ENCODE measurements at places on chromosomes 5 and 9. TPM values are rescaled to one million over a fixed set of nuclear protein-coding genes. Genes with fewer than 3 reads are reported as not detected.
A peak's percentile ranks its signal among the peaks of the same experiment; 100 is the strongest.

The PPP3R2 gene
- not detected for total RNA-seq

The FCN2 gene
- total RNA-seq: not detected

The FBXL7 gene
- total RNA-seq: 14.4 TPM

The OR13F1 gene
- not detected for total RNA-seq

The PRSS3 gene
- total RNA-seq: 3.5 TPM

The CCDC69 gene
- total RNA-seq: 10.5 TPM

The GABRA1 gene
- not detected for total RNA-seq

The FOXI1 gene
- total RNA-seq: not detected

The AK6 gene
- total RNA-seq: 13.6 TPM

The HMMR gene
- total RNA-seq: 2.9 TPM

The TRPM3 gene
- 1.2 TPM for total RNA-seq

GRCh38 chr5:133736512-133736911, 124.2 kb upstream of the FSTL4 start:
- no peak for DNase-seq

GRCh38 chr5:17096952-17097695, 120.3 kb upstream of the BASP1 start:
- DNase-seq: no peak

DNA sequence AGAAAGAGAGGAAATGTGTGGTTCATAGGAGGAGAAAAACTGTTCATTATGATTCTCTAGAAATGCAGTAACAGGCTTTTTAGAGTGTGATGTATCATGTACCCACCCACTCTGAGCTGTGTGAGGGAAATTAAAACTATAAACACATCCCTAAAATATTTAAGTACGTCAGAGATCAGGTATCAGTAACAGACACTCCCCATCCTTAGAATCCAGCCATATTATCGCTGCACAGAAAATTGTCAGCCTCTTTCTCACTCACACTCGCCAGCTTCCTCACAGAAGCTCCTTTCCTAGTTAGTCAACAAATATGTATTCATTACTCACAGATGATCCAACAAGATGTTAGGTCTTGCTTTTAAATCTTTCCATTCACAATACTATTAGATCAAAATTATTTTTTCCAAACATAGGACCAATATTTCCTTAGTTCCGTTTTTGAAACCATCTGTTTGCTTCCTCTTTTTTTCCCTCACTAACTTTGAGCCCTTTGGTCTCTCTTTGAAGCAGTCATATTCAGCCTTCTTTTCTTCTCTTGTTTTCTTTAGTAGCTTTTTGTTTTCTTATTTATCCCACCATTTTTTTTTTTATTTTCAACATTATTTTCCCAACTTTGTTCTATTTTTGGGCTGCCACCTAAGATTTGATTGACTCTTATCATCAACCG, 13.6 kb upstream of the MAST4 start:
- no peak for DNase-seq

DNA sequence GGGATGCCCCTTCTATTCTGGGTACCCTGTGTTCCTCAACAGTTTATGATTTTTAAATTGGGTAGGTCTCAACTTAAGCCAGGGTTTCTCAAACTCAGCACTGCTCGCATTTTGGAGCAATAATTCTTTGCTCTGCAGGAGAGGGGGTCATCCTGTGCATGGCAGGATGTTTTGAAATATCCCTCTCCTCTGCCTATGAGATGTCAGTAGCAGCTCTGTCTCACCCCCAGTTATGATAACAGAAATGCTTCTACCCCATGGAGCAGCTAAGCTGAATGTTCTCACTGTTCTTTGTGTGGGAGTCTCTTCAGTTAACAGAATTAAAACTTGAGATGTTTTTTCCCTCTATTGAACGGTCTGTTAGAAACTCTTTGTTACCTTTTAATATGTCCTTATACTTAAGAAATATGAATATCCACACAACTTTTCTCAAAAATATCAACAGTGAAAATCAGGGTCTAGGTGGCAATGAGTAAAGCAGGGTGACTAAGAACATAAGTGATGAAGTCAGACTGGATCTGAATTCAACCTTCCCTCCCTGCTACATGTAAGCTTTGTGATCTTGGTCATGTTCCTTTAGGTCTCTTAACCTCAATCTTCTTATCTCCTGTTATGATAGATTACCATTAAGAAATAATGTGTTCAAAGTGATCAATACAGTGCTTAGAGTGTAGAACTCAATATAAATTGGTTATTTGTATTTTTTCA, 89.0 kb downstream of the CAMK4 start:
- no peak for DNase-seq

DNA sequence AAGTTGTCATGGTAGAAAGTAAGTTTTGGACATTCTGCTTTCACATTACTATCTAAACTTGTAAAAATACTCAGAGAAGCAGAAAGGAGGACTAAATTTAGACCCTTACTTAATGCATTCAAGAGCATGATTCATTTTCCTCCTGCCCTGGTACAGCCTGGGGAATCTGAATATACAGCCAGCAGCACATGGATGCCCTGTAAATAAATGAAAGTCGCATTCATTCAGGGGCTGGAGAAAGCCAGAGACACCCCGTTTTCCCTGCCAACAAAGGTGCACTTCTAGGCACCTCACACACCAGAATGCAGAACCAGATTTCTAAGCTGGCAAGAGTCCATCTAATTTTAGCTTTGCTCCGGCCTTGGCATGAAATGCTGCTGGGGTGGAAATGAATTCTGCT, 172.7 kb upstream of the KLF9 start:
- no peak for DNase-seq

DNA sequence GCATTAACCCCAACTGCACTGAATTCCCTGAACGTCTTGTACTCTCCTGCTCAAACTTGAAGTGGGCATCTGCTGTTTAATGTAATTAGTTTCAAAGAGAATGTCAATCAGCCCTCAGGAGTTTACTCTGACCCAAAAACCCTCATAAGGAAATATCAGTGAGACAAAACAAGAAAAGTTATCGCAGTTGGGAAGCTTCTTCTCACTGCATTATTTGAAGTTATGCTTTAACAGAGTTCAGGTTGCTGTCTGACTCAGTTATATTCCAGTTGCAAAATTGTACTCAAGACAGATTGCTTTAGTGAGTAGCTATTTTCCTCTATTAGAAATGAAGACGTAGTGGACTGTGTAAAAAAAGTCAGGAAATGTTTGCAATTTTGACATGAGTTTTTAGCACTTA, 52.1 kb downstream of the PPIC start:
- no peak for DNase-seq

DNA sequence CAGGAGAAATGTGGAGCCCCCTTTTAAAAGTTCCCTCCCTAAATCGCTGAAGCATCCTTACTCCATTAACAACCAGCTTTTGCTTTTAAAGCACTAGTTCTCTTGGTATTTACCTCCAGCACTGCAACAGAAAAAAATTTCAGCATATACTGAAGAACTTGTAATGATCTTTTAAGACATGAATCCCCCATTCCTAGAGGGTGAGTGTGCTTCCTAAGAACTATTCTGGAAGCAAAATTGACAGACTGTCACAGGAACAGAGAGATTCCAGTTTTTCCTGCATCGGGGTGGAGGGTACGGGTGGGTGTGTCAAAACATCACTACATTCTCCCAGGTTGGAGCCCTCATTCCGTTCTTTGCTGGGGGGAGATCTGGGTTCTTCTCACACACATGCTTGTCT, 151.9 kb downstream of the EBF1 start:
- DNase-seq: no peak

DNA sequence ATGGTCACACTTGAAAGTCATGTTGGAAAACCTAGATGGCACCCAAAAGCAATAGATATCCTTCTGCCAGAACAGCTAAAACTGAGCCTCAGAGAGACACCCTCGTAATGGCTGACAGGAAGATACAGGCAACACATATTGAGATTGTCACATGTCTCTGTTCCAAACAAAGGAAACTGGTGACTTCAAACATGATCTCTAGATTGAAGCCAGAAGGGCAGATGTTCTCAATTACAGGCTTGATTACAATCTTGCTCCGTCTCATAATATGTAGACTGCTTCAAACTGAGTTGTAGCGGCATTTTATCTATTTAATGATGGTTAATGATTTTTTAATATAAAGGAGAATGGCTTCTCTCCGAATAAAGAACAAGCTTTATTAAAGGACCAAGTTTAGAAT, 774.3 kb downstream of the KCTD16 start:
- DNase-seq: no peak

GRCh38 chr5:141825791-141826560, 52.2 kb downstream of the PCDH1 start:
- DNase-seq: peak; percentile 85

GRCh38 chr5:133235696-133236426, 184.0 kb downstream of the HSPA4 start:
- no peak for DNase-seq

DNA sequence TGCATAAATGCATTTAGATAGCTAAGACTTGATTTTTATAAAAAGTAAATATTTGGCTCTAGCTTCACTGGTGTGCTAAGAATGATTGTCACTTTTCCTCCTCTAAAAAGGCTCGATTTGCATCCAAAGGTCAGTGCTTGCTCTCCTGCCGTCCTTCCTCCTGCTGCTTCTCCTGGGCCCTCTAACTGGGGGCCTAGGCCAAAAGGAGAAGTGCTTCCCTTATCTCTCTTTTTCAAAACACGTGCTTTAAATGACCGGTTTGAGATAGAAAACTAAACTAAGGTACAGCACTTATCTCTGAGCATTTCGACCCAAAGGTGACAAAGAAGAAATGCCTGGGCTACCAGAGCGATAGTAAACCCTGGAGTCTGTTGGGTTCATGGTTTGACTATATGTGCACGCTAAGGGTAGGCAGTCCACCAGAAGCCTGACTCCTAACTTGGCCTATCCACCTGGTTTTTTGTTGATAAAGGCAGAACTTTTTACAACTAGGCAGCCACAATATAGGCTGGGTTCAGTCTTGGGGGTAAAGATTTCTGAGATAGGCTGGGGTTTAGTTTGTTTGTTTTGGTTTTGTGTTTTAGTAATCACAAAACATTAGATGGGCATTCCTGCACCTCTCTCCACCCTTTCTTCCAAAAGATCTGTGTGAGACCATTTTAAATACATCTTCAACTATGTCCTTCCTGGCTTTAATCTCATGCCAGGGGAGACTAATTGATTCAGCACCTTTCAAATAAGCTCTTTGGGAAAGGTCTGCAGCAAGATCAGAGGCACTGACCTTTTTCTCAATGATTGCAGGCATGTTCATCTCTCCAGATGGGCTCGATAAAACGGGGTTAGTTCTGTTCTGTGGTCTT, 3.8 kb downstream of the NR2F1-AS1 start:
- DNase-seq: no peak

- no peak for DNase-seq
Observed at GRCh38 chr9:38707885-38708637, 11.9 kb downstream of the FAM240B start.

GRCh38 chr9:6224393-6225154, 9.0 kb downstream of the IL33 start:
- DNase-seq: no peak

DNA sequence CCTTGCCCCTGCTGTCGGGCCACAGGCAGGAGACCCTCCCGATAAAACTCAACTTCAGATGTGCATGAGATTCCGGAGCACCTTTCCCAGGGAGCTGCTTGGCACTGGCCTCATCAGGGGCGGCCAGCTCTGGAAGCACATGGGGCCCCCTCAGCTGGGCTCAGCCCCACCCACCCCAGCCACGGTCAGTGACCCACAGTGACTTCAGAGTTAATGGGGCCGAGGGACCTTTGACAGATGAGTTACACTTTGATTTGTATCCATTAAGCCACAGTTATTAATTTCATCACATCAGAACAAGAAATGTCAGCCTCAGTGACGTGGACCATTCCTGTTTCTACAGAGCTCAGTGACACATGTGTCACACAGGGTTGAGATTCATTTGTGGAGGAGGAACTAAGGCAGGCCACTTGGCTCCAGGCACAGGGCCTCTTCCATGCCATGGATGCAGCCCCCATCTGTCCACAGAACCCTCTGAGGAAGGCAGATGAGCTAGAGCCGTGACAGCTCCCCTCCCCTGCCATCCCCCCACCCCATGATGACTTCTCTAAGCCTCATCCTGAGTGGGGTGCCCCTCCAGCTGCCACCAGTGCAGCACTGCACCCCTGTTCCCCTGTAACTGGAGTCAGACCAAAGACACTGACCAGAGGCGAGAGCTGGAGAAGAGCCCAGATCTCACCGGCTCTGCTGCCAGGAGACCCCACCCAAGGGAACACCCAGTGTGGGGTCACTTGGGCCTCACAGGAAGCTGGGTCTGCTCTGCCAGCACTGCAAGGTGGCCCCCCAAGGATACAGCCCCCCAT, 69.4 kb upstream of the ADAMTS2 start:
- peak; percentile 73 for DNase-seq

GRCh38 chr5:93585767-93586385, 2.9 kb downstream of the NR2F1 start:
- peak; percentile 87 for DNase-seq

- peak; percentile 53 for DNase-seq
Observed at GRCh38 chr5:139294374-139295165, 1.0 kb downstream of the MATR3 start.

DNA sequence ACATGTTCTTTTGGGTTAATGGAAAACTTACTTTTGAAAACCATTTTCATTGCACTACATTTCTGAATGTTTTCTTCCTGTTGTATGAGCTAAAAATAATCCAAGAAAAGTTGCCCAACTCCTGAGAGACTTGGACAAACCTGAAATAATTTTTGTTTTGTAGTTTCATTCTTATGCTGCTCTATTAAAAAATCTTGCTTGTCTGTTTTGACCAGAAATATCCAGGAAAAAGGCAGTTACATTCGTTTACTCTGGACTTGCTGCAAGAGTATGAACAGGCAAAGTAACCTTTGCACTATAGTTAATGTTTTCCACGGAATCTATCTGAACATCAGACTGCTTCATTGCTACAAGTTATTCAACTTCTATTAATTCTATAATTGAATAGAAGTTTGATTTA, 200.1 kb upstream of the DAB2 start:
- no peak for DNase-seq

- no peak for DNase-seq
Observed at GRCh38 chr5:135737701-135738563, 96.5 kb upstream of the SLC25A48 start.

- DNase-seq: no peak
Observed at GRCh38 chr5:115160975-115161475, 8.7 kb downstream of the TRIM36 start.

- DNase-seq: no peak
Observed at GRCh38 chr5:135120951-135121350, 86.9 kb upstream of the PITX1 start.

DNA sequence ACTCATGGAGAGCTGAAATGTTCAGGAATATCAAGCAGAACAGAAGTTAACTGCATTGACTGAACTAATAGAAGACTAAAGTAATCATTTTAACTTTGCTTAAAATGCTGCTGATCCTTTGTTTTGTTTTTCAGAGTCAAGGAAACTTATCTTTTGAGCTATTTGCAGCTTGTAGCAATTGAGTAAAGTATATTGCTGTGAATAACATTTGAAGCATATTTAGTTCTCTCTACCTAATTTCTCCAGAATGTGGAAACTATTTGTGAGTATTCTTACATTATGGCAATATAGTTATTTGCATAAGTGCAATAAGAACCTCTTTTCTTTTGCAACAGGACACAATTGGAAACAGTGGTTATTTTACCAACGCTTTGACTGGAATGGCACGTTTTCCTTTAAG, 5.3 kb upstream of the SOX30 start:
- DNase-seq: no peak

GRCh38 chr9:96376891-96377874, 6.3 kb downstream of the SLC35D2 start:
- DNase-seq: peak; percentile 89

GRCh38 chr9:72154468-72155285, 5.4 kb downstream of the GDA start:
- DNase-seq: no peak

GRCh38 chr5:154520861-154521453, 42.9 kb upstream of the HAND1 start:
- no peak for DNase-seq

- no peak for DNase-seq
Observed at GRCh38 chr5:72112389-72112788, 5.1 kb downstream of the MAP1B start.

- DNase-seq: no peak
Observed at GRCh38 chr5:61626639-61627282, 294.7 kb downstream of the ZSWIM6 start.
